Hematopoietic multipotent progenitor cell (in vitro differentiated cells): ENCODE measurements at places on chromosomes 7 and 10. TPM values are rescaled to one million over a fixed set of nuclear protein-coding genes. Genes with fewer than 3 reads are reported as not detected.

FXYD4 gene
- not detected for total RNA-seq

EGFR gene
- total RNA-seq, result under 0.01 TPM

STEAP4 gene
- total RNA-seq, result under 0.01 TPM

CCL24 gene
- not detected for total RNA-seq

DNA sequence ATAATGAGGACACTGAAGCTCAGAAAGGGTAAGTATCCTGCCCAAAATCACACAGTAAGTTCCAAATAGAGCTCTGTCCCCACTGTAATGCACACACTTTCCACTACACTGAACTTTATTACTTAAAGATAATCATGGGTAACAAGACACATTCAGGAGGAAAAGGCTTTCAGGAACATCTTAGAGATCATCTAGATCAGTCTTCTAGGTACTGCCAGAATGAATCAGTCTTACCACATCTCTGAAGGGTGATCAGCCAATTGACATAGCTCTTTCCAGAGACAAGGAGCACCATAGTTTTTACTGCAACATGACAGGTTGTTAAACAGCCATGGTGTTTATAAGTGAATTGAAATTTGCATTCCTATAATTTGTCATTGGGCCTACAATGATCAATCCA is 5.4 kb upstream of the HERPUD2 start:
- no peak for DNase-seq

- no peak for DNase-seq
Measured at GRCh38 chr10:104842704-104843103, 201.6 kb downstream of the SORCS3 start.

PNLIPRP1 gene
- not detected for total RNA-seq

ZNF853 gene
- total RNA-seq, result 13.2 TPM

- DNase-seq, result no peak
Measured at GRCh38 chr10:28496481-28496961, 36.4 kb upstream of the WAC start.

DNA sequence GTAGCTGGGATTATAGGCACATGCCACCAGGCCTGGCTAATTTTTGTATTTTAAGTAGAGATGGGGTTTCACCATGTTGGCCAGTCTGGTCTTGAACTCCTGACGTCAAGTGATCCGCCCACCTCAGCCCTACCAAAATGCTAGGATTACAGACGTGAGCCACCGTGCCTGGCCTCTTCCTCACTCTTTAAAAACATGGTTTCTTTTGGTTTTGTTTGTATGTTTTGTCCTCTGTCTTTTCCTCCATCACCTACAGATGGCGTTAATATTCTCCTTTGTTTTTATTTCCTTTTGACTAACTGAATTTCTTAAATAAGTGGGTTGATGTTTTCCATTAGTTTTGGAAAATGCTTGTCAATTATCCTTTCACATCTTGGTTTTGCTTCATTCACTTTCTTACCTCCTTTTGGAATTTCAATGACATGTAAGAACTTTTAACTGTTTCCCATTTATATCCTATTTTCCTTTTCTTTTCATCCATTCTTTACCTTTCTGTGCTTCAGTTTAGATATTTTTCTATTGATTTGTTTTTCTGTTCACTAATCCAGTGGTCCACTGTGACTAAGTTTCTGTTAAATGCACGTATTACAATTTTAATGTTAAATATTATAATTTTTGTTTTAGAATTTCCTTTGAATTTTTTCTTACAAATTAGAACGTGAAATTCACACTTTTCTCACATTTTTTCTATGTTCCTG is 104.1 kb downstream of the ZNF467 start:
- peak; percentile 44 for DNase-seq

DNA sequence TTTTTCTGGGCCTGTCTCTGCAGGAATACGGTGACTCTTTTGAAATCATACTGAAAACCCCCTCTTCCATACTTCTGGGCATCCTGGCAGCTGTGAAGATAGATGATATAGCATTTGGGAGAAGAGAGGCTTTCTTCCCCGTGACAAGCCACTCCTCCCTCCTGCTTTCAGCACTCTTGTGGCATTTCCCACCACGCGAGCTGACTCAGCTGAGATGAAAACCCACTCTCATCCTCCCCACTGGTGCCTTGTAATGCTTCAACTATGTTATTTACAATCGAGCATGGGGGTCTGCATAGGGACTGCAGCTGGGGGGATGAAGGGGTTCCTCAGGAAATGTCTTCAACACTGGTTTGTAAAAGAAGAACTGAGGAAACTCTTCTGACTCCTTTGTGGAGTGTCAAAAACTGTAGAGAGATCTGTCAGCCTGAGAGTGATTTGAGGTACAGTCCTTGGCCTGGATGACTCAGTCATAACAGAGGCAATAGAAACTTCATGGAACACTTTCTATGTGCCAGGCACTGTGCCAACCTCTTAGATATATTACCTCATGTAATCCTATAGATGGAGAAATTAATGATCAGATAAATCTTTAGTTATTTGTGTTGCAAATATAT is 1.7 kb upstream of the TBATA start:
- DNase-seq, result peak; percentile 63

GRCh38 chr10:117204316-117204715 is 7.0 kb downstream of the KCNK18 start:
- no peak for DNase-seq

DNA sequence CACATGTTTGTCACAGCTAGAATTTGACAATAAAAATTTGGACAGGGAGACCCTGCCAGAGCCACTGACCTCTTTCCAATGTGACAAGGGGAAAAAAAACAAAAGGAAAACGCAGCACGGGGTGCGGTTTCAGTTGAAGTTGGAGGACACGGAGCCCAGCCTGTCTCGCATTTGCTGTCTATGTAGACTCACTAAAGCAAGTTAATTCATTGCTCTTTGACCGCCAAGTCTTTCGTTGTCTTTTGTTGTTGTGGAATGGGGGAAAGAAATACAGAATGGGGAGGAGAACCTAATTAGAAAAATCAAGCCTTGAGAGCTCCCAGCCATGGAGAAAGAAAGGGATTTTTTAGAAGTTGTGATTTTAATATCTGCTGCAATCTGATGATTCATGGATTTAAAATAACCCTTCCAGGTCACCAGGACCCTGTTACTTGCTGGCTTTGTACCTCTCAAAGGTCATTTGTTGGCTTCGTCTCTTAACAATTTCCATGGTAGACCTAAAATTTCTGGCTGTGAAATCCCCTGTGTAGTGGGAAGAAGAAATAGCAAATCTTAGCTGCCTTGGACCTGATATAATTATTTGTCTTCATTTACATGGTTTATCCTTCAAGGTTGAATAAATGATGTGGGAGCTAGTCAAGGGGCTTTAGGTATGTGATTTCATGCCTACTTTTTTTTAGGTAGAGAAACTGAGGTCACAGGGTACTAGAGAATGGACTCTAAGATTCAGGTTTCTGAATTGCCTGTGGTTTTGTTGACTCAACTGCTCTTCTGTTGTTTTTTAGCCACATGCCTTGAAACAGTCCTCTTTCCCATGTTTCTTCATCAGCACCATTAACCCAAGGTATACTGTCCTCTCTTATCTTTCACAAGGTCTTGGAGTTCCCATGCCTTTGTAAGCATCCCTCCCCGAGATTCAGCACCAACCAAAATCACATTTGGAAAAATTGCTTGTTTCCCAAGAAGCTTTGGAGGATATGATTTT is 78.7 kb downstream of the TCF7L2 start:
- DNase-seq, result no peak

ASZ1 gene
- total RNA-seq, result not detected

DNA sequence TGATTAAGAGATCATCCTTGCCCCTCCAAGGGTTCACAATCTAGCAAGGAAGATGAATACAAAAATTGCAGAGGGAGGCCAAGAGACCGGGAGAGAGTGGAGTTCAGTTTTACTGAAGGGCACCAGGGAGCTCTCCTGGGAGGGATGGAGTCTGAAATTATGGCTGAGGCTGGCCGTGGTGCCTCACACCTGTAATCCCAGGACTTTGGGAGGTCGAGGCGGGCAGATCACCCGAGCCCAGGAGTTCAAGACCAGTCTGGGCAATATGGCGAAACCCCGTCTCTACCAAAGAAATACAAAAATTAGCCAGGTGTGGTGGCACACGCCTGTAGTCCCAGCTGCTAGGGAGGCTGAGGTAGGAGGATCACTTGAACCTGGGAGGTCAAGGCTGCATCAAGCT is 51.4 kb upstream of the MXI1 start:
- DNase-seq, result no peak

IFIT2 gene
- total RNA-seq, result 3.0 TPM

DNA sequence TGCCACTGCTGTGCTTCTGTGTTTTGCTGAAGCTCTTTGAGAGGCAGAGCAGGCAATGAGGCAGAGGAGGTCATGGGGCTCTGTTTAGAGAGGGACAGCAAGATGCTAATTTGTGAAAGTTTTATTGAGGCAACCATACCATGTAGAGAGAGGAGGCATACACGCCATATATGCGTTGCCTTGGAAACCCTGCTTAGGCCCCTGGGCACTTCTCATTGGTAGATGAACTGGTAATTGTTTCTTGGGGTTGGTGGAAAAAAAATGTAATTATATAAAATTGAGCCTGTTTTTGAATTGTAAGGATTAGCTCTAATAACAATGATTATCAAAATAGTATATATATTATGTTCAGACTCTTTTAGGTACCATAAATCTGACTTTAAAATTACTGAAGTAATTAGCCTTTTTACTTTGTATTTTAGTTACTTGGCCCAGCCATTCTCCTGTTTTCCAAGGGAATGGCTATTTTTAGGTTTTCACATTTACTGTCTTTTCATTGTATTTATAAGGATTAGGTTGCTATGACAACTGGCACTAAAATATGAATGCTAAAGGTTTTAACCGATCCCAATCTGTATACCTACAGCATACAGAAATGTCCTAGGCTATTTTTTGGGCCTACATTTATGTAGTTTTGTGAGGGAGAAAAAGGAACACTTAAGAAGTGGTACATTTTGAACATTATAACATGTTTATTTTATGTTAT is 52.4 kb downstream of the BZW2 start:
- no peak for DNase-seq

DNA sequence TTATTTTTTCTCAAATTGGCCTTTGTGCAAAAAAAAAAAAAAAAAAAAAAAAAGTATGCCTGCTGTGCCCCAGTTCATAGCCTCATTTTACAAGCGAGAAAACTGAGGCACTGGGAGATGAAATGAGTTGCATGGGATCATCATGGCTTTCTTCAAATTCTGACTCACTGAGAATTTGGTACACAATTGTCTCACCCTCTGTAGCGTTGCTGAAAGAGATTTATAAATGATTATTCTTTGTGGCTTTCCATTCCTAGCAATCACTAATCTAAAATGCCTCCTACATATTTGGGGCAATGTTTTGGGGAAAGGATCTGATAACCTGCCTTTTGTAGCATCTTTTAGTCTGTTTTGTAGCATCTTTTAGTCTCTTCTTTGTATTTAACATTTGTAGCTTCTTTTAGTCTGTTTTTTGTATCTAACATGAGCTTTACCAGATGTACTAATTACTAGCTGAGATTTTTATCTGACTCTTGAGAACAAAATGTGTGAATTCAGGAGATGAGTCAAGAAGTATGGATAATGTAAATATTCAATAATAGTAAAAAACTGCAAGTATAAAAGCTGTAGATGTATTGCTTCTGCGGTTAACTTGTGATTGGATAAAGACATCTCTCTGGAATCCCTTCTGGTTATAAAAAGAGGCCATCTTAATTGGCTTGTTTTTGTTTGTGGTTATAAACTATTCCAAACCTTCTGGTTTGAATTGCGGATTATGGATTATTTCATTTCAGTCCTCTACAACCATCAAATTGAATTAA is 161.4 kb downstream of the ARID5B start:
- no peak for DNase-seq

UNCX gene
- not detected for total RNA-seq

GRCh38 chr10:117300671-117301070 is 59.8 kb downstream of the SLC18A2 start:
- no peak for DNase-seq

GRCh38 chr7:131501930-131502685 is 54.3 kb downstream of the PODXL start:
- no peak for DNase-seq

GRCh38 chr10:110569122-110569521 is 1.6 kb downstream of the SMC3 start:
- no peak for DNase-seq

DNA sequence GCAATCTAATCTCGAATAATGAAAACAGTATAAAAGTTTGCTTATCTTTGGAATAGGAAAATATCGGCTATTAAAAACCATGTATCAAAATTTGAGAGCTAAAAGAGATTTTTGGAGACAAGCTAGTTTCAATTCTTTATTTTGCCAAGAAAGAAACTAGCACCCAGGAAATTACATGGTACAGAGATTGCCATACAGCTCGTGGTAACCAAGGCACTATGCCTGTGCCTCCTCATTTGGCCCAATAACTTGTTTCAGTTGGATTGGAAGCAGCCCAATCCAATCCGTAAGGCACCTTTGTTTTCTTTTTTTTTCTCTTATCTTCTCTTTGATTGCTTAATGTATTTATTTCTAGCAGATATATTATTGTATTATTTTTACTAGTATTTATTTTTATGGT is 55.0 kb downstream of the GNAI1 start:
- DNase-seq, result no peak

DNA sequence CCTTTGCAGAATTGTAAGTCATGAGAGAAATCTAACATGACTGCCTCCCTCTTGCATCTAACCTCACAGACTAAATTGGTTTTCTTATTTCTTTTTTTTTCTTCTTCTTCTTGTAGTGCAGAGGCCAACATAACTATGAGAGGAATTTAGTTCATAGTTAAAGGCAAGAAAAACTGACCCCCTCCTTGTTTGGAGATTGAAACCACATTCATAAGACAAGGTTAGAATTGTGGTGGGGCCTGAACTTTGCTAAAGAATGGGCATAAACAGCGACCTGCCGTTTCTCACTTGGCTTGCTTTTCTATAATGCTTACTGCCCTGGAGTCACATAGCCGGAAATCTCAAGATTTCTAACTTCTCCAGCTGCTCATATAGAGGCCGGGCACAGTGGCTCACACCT is 2.4 kb upstream of the POLM start:
- no peak for DNase-seq

GRCh38 chr10:7797582-7797981 is 9.6 kb downstream of the ATP5F1C start:
- no peak for DNase-seq

- DNase-seq, result no peak
Measured at GRCh38 chr7:81525841-81526240, 244.0 kb downstream of the HGF start.

GRCh38 chr7:157009170-157009777 is 1.2 kb downstream of the MNX1 start:
- DNase-seq, result no peak

- DNase-seq, result peak; percentile 15
Measured at GRCh38 chr7:148772297-148773089, 73.8 kb downstream of the CUL1 start.

GRCh38 chr7:93364806-93365205 is 132.6 kb downstream of the VPS50 start:
- no peak for DNase-seq
